Esophagus squamous epithelium (tissue), 5 donors: ENCODE measurements at places on chromosomes 7 and 10.

DNA sequence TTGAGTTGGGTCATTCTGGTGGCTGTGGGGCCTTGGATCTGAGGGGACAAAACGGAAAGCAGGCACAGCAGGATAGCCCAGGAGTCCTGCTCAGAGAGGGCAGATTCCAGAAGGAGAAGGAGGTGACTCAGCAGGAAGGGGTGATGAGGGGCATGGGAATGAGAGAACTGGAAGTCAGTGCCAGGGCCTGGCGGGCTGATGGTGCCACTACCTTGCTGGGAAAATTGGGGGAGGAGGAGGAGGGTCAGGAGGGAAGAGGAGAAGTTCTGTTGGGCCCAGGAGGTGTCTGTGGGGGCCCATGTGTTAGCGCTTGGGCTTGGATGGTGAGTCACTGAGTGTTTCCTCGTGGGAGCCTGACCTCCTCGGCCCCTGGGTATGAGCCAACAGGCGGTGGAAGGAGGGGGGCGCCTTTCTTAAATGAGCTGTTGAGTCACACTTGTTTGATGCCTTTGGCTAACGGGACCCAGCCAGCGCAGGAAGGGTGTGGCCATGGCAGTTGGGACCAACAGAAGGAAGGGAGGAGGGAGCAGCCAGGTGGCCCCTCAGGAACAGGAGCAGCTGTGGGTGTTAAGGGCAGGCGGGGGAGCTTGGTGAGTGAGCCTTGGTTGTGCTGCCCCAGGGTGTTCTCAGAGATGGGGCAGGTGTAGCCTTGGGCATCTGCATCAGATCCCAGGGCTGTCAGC is 130.0 kb upstream of the BTBD16 start:
- DNase-seq, result no peak

DNA sequence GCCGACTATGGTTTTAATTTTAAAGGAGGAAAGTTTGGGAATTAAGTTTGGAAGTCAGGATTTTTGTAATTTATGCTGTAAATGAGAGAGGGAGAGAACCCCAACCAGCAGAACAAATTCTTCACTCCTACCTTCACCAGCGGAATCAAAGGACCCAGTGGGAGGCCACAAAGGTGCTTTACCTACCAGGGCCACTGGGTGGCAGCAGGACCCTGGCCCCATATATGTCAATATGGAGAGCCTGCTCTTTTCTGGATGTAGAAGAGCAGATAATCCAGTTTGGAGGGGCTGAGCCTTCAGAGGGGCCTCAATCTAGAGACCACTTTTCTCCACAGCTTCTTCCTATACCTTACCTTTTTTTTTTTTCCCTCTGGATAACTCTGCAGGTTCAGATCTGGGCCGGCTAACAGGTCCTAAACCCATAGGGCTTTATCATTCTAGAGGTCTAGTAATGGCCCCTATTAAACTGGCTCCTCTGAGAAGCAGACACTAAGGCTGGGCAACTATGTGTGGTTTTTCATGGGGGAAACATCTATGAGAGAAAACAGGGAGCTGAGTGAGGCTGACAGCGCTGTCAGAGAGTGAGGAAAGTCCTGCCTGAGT is 8.5 kb upstream of the SCD start:
- DNase-seq, result no peak

GRCh38 chr7:46363688-46364087 is 442.6 kb upstream of the IGFBP3 start:
- DNase-seq, result no peak

- DNase-seq, result no peak
Measured at GRCh38 chr7:72924386-72924732, 536 bp upstream of the POM121 start.

GRCh38 chr7:47295606-47296005 is 286.3 kb downstream of the TNS3 start:
- DNase-seq, result no peak

DNA sequence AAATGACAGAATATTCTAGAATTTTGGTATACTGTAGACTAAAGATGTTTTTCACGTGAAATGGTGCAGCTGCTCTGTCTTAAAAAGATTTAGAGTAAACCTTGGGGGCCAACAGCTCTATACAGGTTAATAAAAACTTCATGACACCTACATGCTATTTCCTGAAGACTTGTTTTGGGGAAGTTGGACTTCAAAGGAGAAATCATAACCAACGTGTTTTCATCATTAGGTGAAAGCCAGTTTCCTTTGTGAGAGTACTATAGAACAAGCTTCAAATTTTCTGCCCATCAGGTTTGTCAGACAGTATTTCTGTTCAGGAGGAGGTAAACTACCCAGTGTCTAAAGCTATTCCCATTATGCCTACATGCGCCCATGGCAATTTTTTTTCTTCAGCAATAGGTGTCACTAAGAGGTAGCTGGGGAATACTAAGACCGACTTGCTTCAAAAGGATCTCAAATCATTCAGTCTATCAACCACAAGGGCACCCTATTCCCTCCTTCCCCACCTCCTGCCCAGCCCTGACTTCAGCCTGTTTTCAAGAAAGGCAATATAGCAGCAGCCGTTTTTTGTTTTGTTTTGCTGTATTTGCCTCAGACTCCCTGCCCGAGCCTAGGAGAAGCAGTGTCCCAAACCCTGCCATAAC is 237.3 kb upstream of the SP8 start:
- DNase-seq, result no peak

DNA sequence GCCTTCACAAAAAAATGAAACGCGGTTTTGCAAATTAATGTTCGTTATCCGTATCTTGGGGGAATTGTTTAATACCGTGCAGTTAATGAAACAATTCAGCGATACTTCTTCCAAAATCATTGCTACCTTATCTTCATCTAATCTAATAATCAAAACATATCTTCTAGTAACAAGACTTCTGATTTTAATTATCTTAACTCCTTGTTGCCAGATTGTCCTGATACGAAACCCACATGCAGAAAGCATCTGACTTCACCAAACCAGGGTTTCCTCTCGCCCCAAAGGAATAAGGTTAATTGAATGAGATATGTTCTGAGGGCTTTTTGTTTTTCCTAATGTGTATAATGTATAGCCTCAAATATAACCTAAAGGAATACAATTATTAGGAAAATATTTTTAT is 105.2 kb upstream of the SH2B2 start:
- no peak for DNase-seq

- no peak for DNase-seq
Measured at GRCh38 chr7:6589829-6590644, at the start of gene INTS15. Gene INTS15 (plus strand): TSS chr7:6590021. CDS start chr7:6590284, 263 bp downstream.

DNA sequence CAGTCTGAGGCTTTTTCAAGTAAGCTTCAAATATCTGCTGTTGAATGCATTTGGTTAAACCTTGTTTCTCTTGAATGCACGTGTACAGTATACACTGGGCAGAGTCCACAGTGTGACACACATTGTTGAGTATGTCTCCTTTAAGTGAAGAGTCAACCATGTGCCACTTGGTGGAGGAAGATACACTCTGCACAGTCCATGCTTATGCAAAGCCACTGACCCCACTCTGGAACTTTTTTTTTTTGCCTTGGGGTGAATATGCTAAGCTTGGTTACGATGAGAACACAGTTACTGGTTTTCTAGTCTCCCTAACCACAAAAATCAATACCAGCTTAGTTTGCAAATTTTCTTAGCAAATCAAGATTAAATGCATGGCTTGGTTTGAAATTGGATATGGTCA is 186.8 kb upstream of the VIPR2 start:
- no peak for DNase-seq

DNA sequence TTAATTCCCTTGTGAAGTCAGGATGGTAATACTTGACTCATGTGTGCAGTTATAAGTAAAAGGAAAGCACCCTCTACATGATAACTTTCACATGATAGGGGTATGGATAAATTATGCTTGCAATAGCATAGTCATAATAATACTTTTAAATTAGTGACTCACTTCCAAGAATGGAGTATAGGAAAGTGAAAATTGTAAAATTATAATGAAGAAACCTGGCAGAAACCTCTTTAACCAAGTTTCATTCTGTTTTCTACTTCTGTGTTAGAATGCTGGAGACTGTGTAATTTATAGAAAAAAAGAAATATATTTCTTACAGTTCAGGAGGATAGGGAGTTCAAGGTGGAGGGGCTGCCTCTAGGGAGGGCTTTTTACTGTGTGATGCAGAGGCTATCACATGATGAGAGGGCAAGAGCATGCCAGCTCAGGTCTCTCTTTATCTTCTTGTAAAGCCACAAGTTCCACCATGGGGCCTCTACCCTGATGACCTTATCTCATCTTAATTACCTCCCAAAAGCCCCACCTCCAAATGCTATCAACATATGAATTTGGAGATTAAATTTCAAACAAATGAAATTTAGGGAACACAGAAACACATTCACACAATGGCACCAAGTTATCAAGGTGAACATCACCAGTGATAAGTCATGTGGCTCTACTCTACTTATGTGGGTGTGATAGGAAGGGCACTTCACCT is 43.2 kb downstream of the HDAC9 start:
- DNase-seq, result no peak

DNA sequence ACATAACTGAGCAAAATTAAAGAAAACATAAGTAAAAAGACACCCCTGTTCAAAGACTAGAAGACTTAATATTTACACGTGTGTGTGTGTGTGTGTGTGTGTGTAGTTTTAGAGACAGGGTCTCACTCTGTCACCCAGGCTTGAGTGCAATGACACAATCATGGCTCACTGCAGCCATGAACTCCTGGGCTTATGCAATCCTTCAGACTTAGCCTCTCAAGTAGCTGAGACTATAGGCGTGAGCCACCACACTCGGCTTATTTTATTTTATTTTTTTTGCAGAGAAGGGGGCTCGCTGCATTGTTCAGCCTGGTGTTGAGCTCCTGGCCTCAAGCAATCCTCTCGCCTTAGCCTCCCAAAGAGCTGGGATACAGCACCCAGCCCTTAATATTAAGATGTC is 90.3 kb downstream of the JMJD1C start:
- DNase-seq, result no peak

- DNase-seq, result no peak
Measured at GRCh38 chr10:126061526-126061925, 165.2 kb downstream of the FANK1 start.

GRCh38 chr7:118948508-118948907 is 724.0 kb downstream of the ANKRD7 start:
- no peak for DNase-seq

DNA sequence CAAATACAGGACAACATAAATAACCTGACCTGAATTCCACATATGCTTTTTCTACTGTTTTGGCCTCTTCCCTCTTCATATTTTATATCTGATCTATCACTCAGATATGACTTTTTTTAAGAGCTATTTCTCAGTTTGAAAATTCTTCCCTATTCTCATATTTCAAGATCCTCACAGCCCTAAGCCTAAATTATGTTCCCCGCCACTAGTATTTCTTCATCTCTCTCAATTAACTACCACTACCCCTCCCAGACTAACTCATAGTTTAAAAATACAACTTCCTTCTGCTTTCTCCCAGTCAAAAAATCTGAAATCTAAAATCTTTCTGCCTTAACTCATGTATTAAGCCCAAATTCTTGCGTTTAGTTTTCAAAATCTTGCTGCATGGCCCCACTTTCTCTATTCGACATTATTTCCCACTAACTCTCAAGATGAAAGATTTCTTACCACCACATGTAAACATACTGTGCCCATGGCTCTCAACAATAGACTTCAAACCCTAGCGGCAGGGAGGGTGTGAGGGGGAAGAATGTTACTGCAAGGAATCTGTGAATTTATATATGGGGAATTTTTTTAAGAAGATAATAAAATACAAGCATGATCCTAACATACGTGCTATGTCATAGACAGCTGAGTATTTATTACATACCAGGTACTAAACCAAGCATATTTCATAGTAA is 64.6 kb downstream of the TFEC start:
- no peak for DNase-seq

GRCh38 chr7:39493934-39494333 is 72.3 kb upstream of the YAE1 start:
- no peak for DNase-seq

DNA sequence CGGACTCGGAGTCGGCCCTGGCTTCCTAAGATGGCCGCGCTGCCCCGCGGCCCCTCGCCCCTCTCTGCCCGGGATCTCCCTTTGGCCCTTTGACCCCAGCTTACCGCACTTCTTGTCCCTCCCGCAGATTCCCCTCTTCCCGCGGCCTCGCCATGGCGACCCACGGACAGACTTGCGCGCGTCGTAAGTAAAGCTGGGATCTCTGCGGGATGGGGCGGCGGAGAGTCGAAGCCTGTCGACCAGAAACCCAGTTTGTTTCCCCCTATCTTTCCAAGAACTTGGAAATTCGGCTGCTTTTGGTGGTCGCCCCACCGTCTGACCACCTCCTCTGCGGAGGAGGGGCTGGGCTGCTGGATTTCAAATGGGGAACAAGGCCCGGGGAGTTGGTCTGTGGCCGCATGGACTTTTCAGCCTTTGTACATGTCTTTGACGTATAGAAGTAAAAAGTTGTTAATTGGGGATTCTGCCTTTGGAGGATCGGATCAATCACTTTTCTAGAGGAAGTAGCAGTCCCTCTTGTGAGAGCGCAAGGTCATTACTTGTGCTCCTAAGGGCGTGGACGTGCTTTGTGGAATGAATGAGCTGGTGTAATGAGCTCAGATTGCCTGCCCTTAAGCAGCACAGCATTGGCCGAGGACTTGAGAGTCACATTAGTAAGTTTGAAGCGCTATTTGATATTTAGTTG is 553 bp downstream of the VDAC2 start:
- DNase-seq, result no peak

GRCh38 chr7:2000746-2001321 is 231.9 kb downstream of the MAD1L1 start:
- DNase-seq, result no peak

GRCh38 chr7:98278936-98279335 is 2.5 kb upstream of the BRI3 start:
- no peak for DNase-seq

DNA sequence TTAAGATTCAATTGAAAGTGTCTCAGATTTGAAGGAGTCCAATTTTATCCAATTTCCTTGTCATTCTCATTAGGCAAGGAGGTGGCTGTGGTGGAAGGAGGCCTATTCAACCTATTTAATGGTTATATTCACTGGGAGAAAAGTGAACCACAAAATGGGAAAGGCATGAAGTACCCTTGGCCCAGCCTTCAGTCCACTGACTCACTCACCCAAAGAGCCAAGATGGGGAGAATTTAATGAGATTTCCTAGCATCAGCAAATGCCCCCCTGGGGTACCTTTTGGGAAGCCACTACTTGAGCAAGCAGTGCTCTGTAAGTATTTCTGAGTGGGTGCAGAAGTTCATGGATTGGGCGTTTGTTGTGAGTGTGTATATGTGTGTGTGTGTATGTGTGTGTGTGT is 144.1 kb downstream of the NRP1 start:
- DNase-seq, result no peak
